ENCODE measurements at places on chromosomes 7 and 10.

DNA sequence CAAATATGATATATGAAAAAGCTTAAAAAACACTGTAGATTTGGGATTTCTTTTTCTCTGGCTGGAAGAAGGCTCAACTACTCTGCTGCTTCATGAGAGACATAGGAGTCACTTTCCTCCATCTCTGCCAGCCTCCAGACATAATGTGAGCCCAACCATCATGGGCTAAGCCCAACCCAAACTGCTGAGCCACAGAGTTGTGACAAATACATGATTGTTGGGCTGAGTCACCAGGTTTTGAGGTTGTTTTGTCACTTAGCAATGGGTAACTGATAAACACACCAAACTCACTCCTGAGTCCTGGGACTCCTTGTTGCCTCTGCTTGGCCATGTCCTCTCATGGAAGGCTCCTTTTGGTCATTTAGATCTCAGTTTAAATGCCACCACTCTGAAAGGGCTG lies 381.8 kb upstream of the FZD8 start:
- DNase-seq, result no peak

DNA sequence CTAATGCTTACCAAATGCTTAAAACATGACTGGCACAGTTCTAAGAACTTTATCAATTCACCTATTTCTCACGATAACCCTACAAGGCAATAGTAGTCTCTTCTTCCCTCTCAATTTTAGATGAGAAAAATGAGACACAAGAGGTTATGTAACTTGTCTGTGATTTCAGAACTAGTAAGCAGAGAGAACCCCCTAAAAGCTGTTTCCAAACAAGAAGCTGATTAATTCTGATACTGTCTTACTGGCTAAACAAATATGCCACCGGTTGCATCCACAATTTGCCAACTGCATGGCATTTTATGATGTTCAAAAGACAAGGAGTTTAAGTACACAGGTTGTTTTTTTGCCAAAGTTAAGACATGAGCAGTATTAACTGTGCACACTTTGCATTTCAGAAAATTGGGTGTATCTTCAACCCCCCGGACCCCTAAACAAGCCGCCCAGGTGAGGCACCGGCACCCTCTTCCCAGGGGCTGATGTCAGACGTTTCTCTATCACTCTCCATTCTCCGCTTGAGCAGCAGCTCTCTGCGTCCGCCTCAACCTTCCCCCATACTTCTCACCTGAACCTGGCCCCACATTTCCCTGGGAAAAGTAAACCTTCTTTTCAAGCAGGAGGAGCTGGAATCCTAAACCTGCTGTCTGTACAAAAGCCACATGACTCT lies 21.7 kb downstream of the RSU1 start:
- DNase-seq, result no peak

DNA sequence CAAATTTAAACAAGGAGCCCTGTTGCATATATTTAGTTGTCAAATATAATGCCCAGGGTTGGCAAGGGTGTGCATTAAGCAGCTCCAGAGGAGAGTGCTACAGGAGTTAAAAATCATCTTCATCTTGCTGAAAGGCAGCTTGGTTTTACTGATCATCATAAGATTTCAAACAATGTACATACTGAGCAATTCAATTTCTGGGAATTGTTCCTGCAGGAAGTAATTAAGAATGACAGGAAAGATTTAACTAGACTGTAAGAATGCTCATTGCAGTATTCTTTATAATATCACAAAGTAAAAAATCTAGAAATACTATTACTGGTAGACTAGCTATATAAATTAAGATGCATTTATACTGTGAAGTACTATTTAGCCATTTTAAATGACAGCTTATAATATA lies 153.6 kb downstream of the DYNC1I1 start:
- DNase-seq, result no peak

GRCh38 chr7:6279937-6280336 lies 7.5 kb upstream of the CYTH3 start:
- DNase-seq, result no peak

GRCh38 chr10:4623757-4624420 lies 202.1 kb upstream of the AKR1E2 start:
- no peak for DNase-seq

- DNase-seq, result no peak
Observed at GRCh38 chr10:14429043-14429700, 98.4 kb upstream of the FRMD4A start.

DNA sequence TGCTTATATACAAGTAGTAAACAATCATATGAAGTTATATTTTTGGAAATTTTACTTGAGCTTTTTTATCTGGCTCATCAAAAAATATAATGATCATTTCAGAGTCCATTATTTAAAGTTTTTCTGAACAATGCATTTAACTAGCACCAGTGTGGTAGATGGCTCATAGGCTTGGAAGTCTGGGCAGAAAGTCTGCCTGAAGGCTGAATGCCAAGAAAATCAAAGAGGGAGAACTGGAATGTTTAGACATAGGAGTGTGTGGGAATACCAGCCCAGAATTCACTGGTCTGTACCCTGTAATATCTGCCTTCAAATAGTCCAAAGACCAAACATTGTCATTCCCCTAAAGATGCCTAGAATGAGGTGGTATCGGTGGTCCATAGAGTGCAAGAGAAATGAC lies 40.3 kb upstream of the ANK3 start:
- DNase-seq, result no peak

GRCh38 chr7:372546-372931 lies 82.6 kb downstream of the FOXL3 start:
- no peak for DNase-seq

- DNase-seq, result no peak
Observed at GRCh38 chr7:2168615-2169311, 64.0 kb downstream of the MAD1L1 start.

GRCh38 chr7:128274884-128275603 lies 34.0 kb downstream of the LEP start:
- no peak for DNase-seq

DNA sequence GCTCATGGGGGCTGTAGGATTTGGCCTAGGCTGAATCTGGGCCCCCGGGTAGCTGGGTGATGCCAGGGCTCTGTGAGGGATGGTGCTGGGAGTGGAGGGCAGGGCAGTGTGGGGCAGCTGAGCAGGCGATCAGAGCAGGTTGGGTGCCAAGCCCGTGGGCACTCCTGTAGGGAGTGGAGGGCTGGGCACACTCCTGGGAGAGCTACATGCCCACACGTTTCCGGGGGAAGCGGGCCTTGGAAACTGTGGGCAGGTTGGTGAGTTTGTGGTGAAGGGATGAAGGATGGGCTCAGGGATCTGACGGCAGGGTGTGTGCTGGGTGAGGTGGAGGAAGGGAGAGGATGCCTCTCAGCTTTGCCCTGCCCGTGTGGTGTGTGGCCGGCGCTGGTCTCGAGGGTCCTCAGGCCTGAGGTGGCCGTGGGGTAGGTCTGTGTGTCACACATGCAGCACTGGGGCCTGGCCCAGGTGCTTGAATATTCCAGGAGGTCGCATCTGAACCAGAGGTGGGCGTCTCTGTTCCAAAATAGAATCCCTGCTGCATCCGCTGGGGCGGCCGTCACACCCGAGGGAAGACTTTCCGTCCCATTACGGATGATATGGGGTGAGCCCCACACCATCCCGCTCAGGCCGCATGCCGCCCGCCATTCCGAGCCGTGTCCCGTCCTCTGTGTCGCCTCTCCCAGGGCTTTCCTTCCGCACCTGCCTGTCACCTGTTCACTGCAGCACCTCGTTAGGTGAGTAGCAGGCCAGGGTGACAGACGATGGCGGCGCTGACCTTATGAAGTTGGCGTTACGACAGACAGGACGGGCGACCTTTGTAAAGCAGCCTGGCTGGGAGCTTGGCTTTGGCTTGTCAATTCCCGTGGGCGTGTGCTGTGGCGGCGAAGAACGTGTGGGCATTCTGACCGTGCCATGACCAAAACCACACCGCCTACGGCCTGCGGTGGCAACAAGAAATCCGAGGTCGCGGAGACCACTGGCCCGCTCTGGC lies 143.6 kb downstream of the ACTR3B start:
- no peak for DNase-seq

Data from effector CD8-positive, alpha-beta T cell (primary cell).